GM03348 (cell line): ENCODE measurements at places on chromosomes 4 and X.

DNA sequence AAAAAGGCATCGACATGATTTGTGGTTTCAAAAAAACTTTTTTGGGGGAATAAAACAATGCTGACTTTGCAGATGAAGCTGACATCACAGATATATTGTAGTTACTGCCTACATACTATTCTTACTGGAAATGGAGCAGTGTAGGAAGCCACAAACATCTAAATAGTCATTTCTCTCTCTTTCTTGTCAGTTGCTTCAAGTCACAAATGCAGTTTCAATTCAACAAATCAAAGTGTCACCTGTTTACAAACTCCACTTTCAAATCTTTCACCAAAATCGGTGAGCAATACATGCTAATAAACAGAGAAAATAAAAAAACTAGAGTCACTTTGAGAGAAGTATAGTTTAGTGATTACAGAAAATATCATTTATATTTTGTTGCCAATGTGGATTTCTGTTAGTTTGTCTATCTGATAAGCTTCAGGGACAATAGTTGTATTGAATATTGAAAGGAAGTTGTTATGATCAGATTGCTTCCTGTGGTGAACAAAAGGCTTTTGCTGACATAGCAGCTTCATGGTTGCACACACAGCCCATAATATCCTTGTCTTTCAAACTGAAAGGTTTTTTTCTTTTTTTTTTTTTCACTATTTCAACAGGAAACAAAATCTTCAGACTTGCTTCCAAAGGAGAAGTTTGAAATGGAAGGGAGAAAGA, 49.7 kb upstream of the PTPN13 start:
- DNase-seq = no peak

DNA sequence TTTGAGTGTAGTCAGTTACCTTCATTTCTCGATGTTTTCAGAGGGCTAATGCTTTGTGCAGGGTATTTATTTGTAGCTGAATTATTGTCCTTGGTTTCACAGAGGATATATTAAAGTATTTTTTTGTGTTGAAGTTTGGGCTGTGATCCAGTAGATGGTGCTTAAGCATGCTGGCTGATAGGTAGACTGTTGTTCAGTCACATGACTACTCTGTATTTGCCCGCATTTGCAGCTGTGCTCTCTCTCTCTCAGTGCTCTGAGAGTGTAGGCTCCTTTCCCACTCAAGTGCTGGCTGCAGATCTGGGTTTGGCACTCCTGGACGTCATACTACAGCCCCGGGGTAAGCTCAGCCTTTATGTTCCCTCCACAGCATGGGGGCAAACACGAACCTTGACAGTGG, 21.7 kb downstream of the RAB40AL start:
- DNase-seq = no peak

- no peak for DNase-seq
These were observed 8.4 kb upstream of the HAUS7 start for GRCh38 chrX:153478746-153479145.

DNA sequence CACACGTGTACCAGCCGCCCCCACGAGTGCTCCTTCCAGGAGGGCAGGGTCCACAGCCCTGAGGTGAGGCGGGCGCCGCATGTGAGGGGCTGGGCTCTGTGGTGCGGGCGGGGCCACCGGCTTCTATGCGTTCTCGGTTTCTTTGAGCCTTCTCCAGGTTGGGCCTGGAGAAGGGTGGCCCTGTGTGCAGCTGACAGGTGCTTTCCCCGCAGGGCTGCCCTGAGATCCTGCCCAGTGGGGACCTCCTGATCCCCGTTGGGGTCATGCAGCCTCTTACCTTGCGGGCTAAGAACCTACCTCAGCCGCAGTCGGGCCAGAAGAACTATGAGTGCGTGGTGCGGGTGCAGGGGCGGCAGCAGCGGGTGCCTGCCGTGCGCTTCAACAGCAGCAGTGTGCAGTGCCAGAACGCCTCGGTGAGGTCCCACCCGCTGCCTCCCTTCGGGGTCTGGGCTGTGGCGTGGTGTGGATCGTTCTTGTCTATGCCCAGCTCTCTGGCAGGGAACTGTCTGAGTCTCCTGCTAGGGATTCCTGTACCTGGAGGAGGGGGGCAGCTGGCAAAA, 6.8 kb downstream of the PLXNA3 start:
- no peak for DNase-seq

DNA sequence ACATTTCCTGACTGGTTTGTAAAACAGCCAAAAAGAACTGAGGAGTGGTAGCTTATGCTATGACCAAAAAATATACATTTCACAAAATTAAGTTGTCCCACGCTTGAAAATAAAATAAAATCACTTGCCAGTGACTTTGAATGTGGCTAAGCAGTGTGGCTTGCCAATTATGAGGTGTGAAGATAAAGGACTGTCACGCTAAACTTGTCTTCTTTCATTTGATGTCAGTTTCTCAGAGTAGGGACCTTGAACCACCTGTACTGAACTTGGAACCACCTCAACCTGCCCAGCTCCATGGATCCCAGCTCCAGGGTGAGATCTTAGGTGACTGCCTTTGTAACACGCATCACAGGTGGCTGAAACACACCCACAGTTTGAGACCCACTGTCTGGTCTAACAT, 113.7 kb upstream of the TBL1X start:
- no peak for DNase-seq

GRCh38 chrX:10773318-10773717, 152.9 kb upstream of the MID1 start:
- no peak for DNase-seq

- no peak for DNase-seq
These were observed 60.7 kb upstream of the KDR start for GRCh38 chr4:55186123-55186522.

DNA sequence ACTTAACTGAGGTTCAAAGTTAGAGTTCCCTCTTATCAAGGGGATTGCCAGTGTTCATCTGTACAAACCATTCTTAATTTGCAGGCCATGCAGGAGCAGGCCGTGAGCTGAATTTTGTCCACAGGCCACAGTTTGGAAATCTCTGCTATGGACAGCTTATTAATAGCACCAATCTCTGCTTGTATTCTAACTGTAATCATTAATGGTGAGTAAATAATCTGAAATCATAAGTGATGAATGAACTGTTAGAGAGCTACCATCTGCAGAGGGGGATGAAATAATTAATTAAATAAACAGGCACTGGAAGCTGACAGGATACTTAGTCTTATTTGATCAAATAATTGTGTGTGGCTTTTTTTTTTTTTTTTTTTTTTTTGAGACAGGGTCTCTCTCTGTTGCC, 48.5 kb upstream of the PDLIM3 start:
- DNase-seq = no peak

- DNase-seq = no peak
These were observed 1948.4 kb upstream of the IGFBP7 start for GRCh38 chr4:59058543-59058942.

DNA sequence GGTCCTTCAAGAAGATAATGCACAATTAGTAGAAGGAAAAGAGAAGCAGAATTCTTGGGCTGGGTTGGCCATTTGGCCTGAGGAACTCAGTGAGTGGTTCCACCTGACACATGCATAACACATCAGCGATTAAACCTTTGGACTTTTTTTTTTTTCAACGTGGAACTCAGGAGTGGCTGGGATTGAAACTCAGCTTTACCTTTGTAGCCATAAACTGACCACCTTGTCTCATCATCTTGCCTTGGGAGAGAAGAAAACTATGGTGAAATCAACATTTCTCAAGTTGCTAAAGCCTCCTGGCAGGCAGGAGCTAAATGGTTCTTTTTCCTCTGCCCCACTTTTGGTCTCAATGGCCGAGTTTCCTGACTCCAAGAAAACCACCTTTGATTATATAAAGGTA, 16.3 kb downstream of the PTTG2 start:
- DNase-seq = no peak

- no peak for DNase-seq
These were observed 4.2 kb downstream of the HGFAC start for GRCh38 chr4:3445829-3446545.

GRCh38 chrX:8272821-8273220, 101.8 kb upstream of the VCX2 start:
- DNase-seq = no peak

DNA sequence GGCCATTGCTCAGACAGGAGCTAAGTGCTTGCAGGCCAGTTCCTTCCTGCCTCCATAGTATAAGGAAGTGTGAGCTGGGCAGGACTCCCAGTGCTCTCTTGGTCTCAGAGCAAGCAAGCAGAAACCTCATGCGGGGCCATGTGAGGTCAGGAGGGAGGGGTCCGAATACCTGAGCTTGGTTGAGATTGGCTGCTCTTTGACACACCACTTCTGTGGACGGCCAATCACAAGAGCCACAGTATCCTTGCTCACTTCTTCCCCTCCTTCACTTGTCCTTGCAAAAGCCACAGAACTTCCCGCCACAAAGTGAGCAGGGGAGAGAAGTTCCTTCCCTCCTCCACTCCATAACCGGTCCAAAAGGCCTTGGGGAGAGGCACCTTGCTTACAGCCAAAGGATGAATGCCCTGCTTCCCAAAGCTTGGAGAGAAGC, 56.7 kb downstream of the PRPS1 start:
- DNase-seq = no peak

DNA sequence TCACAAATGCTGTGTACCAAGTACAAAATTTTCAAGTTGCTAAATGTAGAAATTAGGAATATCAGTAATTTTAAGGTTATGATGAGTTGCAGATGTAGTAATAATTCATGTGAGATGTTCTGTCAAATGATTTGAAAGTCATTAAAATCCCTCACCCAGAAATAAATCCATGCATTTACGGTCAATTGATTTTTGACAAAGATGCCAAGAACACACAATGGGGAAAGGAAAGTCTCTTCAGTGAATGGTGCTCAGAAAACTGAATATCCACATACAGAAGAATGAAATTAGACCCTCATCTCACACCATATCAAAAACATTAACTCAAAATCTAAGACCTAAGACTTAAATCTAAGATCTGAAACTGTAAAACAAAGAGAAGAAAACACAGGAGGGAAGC, 12.9 kb upstream of the BMPR1B start:
- no peak for DNase-seq

GRCh38 chrX:115560978-115561604, at the start of gene PLS3:
Gene PLS3, plus strand, starts transcription at chrX:115561174. Its CDS starts 49,077 bp downstream, at chrX:115610251.
- DNase-seq = peak; percentile 93

DNA sequence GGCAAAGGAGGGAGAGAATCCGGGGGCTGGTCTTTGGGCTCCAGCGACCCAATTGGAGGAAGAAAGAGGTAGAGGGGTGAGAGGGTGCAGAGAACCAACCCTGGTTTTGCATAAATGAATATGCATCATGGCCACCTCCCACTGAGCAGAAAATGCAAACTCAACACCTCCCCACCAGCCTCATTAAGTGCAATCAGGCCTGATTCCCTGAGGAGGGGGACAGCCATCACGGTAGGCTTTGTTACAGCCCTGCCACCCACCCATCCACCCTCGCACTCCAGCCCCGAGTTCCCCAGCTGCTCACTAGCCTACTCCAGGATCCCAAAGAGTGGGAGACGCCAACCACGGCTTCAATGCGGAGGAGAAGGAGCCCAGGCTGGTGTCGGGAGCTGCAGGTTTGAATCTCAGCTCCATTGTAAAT, 48.3 kb upstream of the MAN2B2 start:
- DNase-seq = no peak
